ENCODE measurements at places on chromosomes 2 and 18.
A peak's percentile ranks its signal among the peaks of the same experiment; 100 is the strongest.

- peaks cover 23% of the 10 kb centered on the region for H3K4me1 ChIP-seq
- H3K36me3 ChIP-seq: no peaks in the 10 kb centered on the region
- no peak overlapping the region for H3K4me3 ChIP-seq
- H3K27ac ChIP-seq: no peak overlapping the region
- no peak for DNase-seq
- peaks cover 6% of the 10 kb centered on the region for H3K27me3 ChIP-seq
These were observed 24.7 kb upstream of the NRP2 start for GRCh38 chr2:205657579-205657978.

GRCh38 chr2:61396005-61396404, 74.9 kb downstream of the USP34 start:
- H3K27me3 ChIP-seq: no peaks in the 10 kb centered on the region
- H3K4me3 ChIP-seq: no peak overlapping the region
- DNase-seq: no peak
- H3K4me1 ChIP-seq: no peaks in the 10 kb centered on the region

- H3K4me3 ChIP-seq: peak overlapping the region; percentile 89
- no peak for DNase-seq
- H3K36me3 ChIP-seq: peaks cover 33% of the 10 kb centered on the region
- H3K4me1 ChIP-seq: peaks cover 37% of the 10 kb centered on the region
- no peaks in the 10 kb centered on the region for H3K27me3 ChIP-seq
These were observed 877 bp upstream of the BCL2L11 start for GRCh38 chr2:111119822-111120252.

DNA sequence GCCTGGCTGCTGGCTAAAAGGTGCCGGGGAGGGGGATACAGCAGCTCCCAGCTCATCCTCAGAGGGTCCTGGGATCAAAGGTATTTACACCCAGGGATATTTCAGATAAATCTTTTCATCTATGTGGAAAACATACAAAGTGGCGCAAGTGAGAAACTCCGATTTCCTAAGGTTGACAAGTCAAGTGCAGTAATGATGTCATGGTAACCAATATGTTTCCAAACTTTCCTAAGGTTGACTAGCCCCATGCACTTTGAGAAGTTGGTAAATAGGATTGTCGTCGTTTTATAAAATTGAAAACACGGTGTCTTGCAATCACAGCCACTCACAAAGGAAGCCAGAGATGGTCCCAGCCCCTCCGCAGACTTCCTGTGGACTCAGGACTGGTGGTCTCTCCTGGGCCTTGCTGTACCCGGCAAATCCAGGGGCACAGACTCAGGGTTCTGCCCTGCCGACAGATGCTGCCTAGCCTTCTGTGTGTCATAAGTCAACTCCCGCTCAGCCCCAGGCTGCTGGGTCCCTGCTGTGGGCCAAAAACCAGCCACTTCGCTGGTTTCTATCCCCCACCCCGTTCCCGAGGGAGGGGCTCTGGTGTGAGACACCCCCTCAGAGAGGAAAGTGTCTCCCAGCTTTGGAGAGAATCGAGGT, 111.2 kb upstream of the PPP1CB start:
- peaks cover 16% of the 10 kb centered on the region for H3K4me1 ChIP-seq
- H3K27me3 ChIP-seq: no peaks in the 10 kb centered on the region
- no peak overlapping the region for H3K27ac ChIP-seq
- H3K36me3 ChIP-seq: no peaks in the 10 kb centered on the region

DNA sequence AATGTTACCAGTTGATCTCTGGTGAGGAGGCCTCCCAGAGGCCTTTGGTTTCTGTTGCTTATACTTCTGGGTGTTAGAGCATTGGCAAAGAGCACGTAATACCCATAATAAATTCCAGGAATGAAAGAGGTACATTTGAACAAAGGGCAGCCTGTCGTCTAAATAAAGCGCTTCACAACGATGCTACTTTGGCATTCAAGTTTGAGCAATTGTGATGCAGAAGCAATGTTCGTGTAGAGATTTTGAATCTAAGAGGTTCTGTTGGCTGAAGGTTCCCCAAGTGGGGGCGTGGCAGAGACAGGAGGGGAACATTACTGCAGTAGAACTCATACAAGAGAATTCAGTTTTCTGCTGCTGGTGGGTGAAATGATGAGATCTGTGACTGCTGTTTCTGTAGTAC, 27.8 kb downstream of the ZNF532 start:
- no peaks in the 10 kb centered on the region for H3K27me3 ChIP-seq
- H3K4me1 ChIP-seq: peaks cover 31% of the 10 kb centered on the region
- H3K36me3 ChIP-seq: peaks cover 27% of the 10 kb centered on the region
- no peak overlapping the region for H3K27ac ChIP-seq
- DNase-seq: no peak

GRCh38 chr2:120819720-120820210, 84.1 kb downstream of the GLI2 start:
- H3K4me3 ChIP-seq: no peak overlapping the region
- H3K4me1 ChIP-seq: no peaks in the 10 kb centered on the region
- no peak for DNase-seq
- no peaks in the 10 kb centered on the region for H3K27me3 ChIP-seq
- H3K36me3 ChIP-seq: no peaks in the 10 kb centered on the region

- H3K27ac ChIP-seq: no peak overlapping the region
- peaks cover 6% of the 10 kb centered on the region for H3K4me1 ChIP-seq
- H3K27me3 ChIP-seq: peaks cover 53% of the 10 kb centered on the region
- no peak overlapping the region for H3K4me3 ChIP-seq
- H3K36me3 ChIP-seq: peaks cover 6% of the 10 kb centered on the region
These were observed 9.4 kb upstream of the ADD2 start for GRCh38 chr2:70777450-70777849.

GRCh38 chr18:47628893-47629292, 301.6 kb downstream of the SMAD2 start:
- no peaks in the 10 kb centered on the region for H3K4me1 ChIP-seq
- peaks cover 14% of the 10 kb centered on the region for H3K27me3 ChIP-seq
- H3K4me3 ChIP-seq: no peak overlapping the region
- DNase-seq: no peak
- H3K27ac ChIP-seq: no peak overlapping the region

- peaks cover 13% of the 10 kb centered on the region for H3K27me3 ChIP-seq
- no peaks in the 10 kb centered on the region for H3K36me3 ChIP-seq
- H3K4me3 ChIP-seq: no peak overlapping the region
- no peak for DNase-seq
These were observed 15.0 kb upstream of the OTOF start for GRCh38 chr2:26492749-26493515.

Data from stimulated activated naive B cell treated with anti-CD40 and anti-IgM and Interleukin-4, amounts not matched to agents 10 μg/mL and 1 μg/mL and 100 μg/mL, for 72 hours (primary cell).